AG09309 (cell line): ENCODE measurements at places on chromosomes 16 and 17.

GRCh38 chr16:13883881-13884280, 36.1 kb upstream of the ERCC4 start:
- peak; percentile 50 for DNase-seq

- DNase-seq: peak; percentile 21
These were observed 169.5 kb downstream of the AHSP start for GRCh38 chr16:31696968-31697743.

DNA sequence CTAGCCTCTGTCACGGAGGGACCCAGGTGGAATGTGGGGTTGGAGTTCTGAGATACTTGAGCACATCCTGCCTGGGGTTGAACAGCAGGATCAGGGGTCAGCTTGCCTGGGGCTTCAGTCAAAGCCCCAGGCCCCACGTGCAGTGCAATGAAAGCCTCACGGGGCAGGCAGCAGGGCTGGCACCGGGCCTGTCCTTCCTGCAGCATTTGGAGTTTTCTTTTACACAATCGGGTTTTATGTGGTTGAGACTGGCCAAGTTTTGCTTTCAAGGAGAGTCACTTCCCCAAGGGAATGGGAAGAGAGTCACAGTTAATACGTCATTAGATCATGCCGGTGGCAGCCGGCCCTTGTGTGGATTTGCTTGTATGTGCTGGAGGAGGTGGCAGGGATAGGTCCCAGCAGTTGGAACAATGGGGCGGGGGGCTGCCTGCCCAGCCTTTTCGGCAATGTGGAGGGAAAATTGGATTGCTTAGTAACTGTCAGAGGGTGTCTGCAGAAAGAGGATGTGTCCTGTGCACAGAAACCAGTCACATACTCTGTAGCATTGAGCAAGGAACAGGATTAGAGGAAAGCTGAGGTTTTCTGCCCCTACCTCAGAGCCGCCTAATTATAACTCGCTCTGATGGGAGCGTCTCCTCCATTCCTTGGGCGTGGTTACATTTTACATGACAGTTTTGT, 4.5 kb downstream of the RMI2 start:
- DNase-seq: no peak

DNA sequence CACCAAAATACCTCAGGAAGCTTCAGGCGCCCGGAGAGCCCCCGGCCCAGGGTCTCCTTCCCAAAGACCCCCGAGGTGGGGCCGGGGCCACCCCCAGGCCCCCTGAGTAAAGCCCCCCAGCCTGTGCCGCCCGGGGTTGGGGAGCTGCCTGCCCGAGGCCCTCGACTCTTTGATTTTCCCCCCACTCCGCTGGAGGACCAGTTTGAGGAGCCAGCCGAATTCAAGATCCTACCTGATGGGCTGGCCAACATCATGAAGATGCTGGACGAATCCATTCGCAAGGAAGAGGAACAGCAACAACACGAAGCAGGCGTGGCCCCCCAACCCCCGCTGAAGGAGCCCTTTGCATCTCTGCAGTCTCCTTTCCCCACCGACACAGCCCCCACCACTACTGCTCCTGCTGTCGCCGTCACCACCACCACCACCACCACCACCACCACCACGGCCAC, 6.7 kb upstream of the TMEM88 start:
- DNase-seq: no peak

DNA sequence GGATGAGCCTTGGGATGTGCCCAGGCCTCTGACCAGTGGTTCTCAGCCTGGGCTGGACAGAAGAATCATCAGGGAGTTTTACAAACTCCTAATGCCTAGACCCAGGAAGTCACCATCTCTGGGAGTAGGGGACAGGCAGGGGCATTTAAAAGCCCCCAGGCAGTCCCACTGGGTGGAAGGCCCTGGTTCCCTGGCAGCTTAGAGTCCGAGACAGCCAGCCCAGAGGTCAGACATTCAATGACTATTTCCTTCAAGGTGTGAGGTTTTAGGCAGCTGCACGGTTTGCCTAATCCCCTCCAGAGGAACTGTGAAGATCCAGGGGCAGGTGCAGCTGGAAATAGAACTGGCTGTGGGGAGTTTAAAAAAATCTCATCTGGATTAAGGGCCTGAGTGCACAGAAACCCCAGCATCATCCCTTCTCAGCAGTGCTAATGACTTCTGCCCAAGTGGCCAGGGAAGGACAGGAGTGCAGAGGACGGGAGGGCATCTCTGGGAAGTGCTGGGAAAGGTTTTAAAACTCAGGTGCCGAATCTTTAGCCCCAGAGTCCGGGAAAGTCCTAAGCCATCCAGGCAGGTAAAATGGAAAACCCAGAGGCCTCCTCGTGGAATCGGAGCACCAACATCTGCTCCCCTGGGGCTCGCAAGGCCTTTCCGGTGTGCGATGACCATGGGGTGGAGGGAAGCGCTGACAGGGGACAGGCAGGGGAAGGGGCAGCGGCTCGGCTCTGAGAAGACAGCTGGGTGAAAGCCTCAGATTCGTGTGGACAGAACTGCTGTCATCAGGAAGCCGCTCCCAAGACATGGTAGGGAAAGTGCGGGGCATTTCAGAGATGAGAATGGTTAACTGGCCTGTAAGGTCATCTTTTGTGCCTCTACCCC, 1.5 kb upstream of the LGALS3BP start:
- DNase-seq: no peak
